Cerebellar nuclear complex (tissue), 1 donor: ENCODE measurements at places on chromosomes 2 and 18.

GRCh38 chr18:8987241-8987640, 115.3 kb upstream of the NDUFV2 start:
- no peak for DNase-seq

- no peak for DNase-seq
Observed at GRCh38 chr2:66696886-66697285, 262.0 kb downstream of the MEIS1 start.

GRCh38 chr2:953975-954686, 3.5 kb downstream of the SNTG2 start:
- DNase-seq, result no peak

DNA sequence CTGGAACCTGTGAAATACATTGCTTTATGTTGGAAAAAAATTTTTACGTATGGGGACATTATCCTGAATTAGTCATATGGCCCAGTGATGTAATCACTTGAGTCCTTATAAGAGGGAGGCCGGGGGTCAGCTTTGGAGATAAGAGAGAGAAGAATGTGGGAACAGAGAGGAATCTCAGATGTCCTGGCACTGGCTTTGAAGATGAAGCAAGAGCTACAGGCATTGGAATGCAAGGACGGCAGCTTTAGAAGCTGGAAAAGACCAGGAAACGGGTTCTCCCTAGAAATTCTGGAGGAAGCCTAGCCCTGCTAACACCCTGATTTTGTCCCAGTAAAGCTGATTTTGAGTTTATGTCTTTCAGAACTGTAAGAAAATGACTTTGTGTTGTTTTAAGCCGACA, 1129.9 kb upstream of the GYPC start:
- no peak for DNase-seq

DNA sequence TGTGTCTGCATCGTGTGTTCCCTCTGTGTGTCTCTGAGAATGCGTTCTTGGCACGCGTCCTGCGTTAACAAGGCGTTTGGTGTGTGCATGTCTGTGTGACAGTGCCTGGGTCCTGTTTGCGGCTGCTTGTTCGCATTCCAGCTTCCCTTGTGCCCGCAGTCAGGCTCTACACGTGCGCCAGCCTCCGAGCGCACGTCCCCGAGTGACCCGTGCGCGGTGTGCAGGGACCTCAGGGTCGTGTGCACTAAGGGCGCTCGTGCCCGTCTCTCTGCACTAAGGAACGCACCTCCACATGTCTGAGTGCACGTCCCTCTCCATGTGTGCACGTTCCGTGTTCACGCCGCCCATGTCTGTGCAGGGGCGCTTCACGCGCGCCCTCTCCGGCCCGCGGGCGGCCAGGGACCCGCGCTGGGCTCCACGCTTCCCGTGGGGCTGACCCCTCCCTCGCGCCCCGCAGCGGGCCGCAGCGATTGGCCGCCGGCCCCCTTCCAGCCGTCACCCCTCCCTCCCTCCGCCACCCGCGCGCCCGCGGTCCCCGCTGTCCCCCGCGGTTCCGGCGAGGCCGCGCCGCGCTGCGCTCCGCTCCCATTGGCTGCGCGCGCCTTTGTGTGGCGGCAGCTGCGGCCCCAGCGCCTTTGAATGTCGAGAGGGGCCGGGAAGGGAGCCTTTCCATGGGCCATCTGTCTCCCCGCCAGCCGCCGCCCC, 229.4 kb downstream of the HAUS1 start:
- DNase-seq, result no peak

DNA sequence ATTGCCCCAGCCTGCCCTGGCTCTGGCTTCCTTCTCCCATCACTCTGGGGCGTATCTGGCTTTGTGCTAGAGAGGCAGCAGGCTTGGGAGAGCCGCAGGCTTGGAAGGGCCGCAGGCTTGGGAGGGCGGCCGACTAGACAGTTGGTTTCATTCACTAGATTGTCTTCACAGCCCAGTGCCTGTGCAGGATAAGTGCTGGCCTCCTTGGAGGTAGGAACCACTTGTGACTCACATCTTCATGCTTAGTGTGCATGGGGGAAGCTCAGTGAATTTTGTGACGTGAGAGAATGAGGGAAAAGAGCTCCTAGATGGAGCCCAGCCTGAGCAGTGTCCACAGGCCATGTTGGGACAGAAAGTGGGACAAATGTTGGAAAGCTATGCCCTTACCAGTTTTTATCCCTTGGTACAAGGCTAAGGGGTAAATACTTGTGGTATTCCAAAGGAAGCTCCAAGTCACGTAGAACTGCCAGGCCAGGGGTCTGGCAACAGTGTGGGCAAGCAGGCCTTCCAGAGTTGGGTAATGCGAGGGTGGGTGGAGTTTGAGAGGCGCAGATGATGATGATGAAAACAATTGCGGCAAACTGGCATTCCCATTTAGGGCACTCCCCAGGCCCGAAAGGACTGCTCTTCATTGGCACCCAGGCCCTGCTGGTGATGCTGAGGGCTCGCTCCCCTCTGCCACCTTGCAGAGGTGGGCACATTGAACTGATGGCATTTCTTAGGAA, 100.1 kb downstream of the DDX1 start:
- DNase-seq, result no peak

- DNase-seq, result no peak
Observed at GRCh38 chr2:29314816-29315571, 199.8 kb downstream of the CLIP4 start.

- no peak for DNase-seq
Observed at GRCh38 chr18:9280849-9281248, 53.7 kb upstream of the TWSG1 start.

GRCh38 chr18:48061781-48062570, 131.5 kb upstream of the SMAD2 start:
- no peak for DNase-seq

DNA sequence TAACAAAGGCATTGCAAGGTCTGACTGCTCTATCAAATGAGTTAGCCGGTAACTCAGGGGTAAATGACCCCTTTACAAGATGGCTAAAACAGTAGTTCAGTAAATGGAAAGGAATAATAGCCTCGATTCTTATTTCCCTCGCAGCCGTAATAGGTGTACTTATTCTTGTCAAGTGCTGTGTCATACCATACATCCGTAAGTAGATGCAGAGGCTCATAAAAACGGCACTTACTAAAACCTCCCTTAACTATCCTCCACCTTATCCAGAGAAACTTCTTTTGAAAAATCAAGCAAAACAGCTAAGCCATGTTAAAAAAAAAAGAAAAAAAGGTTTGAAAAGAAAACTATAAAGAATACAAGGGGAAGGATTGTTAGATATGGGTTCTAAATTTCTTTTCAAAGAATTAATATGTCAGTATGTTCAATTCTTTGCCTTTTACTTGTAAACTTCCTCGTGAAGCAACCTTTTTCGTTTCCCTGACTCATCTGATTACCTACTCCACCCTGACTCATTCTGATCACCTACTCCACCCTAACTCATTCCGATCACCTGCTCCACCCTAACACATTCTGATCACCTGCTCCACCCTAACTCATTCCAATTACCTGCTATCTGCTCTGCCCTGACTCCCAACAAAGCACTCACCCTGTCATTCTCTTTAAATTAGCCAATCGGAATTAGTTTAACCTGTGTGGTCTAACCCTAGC, 127.5 kb downstream of the SPAG16 start:
- DNase-seq, result no peak

GRCh38 chr2:119408221-119408619, 23.4 kb upstream of the TMEM37 start:
- no peak for DNase-seq

DNA sequence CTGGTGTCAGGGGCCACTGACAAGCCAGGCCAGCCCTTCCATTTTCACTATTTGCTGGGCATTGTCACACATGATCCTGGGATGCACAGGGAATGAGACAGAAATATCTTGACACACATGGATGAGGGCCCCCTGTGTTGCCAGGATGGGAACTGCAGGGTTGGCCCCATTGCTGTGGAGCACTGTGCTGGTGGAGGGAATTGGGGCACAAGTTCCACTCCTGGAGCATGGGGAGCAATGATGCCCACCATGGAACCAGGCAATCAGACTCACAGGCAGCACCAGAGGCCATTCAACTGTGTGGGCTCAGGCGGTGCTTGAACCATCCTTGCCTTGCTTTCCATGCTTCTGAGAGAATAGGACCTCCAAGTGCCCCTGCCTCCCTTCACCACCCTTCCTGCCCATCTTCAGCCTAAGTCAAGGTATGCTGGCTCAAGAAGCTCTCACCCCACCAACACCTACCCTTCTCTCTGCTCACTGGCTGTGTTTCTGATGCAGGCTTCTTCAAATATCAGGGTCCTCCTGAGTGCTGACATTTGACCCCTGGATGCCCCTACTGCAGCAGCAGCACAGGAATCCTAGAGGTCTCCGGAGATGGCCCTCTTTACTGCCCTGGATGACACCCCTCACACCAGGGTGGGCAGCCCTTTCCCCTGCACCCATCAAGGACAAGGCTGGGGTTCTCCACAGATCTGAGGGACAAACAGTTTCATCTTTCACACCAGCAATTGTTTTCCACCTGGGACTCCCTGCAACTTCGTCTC, 11.0 kb downstream of the ADRA2B start:
- DNase-seq, result no peak

DNA sequence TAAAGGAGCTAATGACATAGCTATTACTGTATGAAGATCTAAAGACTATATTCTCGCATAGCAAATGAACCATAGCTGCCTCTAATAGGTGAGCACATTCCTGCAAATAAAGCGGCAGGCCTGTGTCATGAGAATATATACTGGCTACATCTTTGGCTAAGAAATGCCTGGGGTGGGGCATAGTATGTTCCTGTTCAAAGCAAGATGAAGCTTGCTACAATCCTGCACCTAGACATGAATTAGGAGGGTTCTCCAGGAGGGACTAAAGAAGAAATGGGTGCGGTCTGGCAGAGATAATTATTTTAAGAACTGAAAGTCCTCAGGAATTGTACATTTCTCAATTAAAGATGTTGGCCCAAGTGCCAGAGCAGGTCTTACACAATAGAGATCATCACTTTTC, 46.8 kb upstream of the PLA2R1 start:
- DNase-seq, result no peak

DNA sequence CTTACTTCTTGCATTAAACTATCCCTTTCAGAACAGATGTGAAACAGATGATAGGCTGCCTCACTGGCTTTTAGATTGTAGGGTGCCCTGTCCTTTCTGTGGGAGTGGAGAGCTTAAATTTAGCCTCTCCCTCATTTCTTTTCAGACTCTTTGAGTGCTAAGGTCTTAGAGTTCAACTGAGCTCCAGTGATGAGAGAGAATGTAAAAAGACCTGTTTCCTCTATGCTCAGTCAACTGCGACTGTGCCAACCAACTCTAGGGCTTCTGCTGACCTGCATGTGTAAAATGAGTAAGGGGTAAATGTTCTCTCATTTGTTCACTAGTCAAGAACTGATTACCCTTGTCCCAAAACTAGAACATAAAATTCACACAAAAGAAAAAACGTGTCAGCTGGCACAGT, 104.8 kb upstream of the TGFA start:
- DNase-seq, result no peak

DNA sequence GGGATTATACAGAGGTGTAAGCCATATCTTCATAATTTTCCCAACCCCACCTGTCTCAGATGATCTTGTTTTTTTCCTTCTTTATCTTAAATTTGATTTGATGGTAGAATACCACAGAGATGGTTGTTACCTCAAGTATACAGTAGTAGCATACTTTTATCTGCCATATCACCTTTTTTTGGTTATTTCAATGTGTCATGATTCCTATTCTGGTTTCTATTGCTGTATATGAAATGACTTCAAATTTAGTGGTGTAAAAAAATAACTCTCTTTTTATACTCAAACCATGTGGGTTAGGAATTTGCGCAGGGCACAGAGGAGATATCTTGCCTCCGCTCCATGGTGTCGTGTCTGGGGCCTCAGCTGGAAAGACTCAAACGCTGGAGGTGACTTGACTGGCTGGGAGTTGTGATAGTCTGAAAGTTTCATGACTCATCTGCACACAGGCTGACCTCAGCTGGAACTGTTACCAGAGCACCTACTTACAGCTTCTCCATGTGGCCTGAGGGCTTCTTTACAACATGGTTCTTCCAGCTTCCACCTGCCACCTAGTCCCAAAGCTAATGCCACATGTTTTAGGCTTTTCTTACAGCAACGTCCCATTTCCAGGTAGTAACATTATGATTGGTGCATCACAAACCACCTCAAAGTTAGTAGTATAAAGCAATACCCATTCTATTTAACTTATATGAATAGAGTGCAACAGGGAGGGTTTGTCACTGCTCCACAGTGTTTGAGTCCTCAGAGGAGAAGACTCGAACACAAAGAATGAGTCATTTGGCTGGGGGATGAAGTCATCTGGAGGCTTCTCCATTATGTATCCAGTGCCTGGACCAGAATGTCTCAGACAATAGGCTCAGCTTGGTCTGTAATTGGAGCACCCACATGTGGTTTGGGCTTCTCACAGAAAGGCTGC, 82.3 kb upstream of the XPO1 start:
- no peak for DNase-seq

DNA sequence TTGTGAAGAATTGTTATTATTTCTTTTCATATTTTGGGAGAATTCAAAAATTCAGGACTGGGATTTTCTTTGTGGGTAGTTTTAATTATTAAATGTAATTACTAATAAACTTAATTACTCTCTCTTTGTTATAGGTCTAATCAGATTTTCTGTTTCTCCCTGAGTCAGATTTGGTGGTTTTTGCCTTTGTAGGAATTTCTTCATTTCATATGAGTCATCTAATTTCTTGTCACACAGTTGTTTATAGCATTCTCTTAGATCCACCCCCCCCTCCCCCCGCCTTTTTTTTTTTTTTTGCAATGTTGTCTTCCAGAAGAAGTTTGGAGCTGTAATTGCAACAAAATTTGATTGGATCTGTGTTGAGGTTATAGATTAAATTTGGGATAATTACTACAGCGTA, 26.0 kb upstream of the GALR1 start:
- DNase-seq, result no peak

GRCh38 chr18:59374128-59374527, 15.1 kb upstream of the LMAN1 start:
- DNase-seq, result no peak
